ENCODE measurements at places on chromosomes 1 and 21. TPM values are rescaled to one million over a fixed set of nuclear protein-coding genes. Genes with fewer than 3 reads are reported as not detected.

DNA sequence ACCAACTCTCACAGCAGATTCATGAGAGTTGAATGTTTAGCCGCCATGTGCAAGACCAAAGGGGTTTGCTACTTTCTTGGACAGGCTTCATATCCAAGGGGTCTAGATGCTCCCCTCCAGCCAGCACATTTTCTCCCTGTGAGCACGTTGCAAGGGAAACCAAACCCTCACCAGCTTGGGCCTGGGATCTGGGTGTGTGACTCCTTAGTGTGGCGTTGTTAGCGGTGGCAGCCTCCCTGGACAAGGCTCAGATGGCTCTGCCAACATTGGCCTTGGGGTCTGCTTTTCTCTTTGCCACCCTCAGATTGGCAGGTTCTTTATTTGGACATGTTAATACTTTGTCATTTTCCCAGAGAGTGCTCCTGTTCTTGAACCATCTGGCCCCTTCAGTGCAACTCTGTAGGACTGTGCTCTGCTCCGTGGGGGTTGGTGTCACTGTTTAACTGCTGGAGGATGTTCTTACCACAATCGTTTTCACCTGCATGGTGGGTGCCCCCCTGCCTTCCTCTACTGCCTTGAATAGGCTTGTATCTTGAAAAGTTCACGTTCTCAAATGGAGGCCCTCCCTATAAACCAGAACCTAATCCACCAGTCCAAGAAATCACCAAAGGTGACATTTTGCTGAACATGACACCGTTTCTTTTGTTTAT lies 13.4 kb downstream of the ABCG1 start:
- no peak for DNase-seq

Gene MPL
- total RNA-seq: not detected

GRCh38 chr1:3498246-3498930 lies 43.9 kb downstream of the ARHGEF16 start:
- DNase-seq: no peak

DNA sequence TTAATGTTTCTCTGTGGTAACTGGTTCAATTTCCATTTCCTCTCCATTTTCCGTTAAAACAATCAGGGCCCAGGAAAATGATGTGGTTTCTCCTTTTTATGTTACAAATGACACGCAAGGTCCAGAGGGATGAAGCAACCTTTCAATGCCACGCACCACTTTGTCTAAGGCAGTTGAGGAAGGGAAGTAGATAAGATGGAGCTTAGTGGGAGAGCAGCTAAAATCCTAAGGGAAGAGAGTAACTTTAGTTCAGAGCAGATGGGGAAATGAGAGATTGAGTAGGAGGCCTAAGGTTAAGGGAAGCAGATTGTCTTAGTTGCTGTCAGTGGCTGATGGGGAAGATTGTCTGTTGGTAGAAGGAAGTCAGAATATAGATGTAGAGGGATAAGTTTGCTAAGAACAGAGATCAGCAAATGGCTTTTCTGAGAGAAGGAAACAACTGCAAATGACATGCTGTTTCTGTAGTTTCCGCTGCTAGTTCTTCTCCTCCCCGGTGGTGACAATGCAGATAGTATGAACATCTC lies 660 bp downstream of the CD1C start:
- no peak for DNase-seq

Gene S100B
- total RNA-seq: 11.4 TPM

DNA sequence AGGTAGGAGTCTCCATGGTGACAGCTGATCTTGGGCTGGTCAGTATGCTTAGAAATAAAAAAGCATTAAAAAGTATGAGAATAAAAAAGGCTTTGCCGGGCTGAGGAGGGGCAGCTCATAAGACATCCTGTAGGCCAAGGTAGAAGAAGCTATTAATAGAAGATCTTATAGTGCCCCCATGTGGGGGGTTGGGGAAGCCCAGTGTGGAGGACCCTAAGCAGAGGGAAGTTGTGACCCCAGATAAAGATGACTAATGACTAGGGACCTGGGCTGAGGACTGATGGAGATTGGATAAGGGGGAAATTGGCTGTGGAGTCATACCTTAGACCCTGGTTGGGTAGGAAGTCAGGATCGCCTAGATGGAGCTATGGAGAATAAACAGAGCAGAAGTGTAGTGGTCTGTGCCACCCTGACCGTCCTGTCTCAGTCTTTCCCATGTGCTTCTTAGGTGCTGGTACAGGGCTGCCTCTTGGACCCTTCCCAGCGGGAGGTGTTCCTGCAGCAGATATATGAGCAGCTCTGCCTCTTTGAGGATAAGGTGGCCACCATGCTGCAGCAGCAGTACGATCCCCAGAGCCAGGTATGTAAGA lies 25.0 kb downstream of the SZT2 start:
- no peak for DNase-seq

- no peak for DNase-seq
These were observed 134.8 kb upstream of the KIF26B start for GRCh38 chr1:245019910-245020486.

DNA sequence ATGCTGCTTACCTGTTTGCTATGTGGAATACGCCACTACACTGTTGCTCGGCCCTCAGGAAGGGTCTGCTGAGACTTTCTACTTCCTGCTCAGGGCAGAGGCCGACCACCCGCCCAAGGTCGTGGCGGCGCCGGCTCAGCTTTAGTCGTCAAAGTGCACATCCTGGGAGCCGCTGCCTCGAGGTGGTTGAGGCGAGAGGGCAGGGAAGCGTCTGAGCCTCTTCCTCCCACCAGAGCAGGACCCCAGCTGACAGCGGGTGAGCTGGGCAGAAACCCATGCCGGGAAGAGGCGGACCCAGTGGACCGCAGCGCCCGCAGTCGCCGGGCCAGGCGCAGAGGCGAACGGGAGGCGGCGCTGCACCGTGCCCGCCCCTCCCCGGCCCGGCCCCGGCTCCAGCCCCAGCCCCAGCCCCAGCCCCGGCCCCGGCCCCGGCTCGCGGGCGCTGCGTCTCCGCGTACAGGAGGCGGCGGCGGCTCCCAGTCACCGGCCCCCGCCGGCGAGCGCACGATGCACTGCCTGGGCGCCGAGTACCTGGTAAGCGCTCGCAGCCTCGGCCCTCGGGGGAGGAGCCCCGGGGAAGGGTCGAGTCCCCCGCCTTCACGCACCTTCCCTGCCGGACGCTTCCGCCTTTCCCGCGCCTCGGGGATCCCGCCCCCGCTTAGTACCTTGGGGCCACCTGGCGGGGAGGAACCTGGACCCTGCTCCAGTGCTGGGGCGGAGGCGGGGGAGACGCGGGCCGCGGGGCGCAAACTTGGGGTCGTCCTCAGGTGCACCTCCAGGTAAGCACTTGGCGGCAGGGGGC lies at the start of gene SLC44A3:
SLC44A3 (plus strand) TSS at position 413 of the 802 bp plus-strand sequence; CDS start at position 508, 95 bp downstream.
- no peak for DNase-seq

- DNase-seq: peak; percentile 83
These were observed 324.2 kb downstream of the HLX start for GRCh38 chr1:221203224-221204054.

GRCh38 chr1:210457568-210457967 lies 128.9 kb downstream of the HHAT start:
- DNase-seq: no peak

DNA sequence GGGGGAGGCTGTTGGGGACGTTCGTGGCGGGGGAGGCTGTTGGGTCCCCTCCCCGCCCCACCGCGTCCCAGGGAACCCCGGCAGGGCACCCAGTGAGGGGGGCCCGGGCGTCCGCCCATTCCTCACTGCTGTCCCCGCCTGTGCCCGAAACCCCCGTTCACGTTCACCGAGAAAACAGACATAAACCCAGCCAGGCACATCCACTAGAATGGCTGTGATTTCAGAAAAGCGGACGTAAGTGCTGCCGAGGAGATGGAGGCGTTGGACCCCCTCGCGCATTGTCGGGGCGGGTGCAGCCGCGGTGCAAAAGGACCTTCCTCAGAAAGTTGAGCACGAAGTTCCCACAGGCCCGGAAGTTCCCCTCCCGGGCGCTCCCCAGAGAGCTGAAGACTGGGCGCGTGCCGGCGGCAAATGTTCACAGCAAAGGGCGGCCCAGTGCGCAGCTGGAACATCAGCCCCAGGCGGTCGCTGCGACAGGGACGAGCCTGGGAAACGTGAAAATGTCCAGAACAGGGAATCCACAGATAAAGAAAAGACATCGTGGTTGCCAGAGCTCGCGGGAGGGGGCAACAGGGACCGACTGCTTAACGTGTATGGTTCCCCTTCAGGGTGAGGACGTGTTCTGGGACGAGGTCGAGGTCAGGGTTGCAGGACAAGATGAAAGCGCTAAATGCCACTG lies 18.5 kb upstream of the SAMD11 start:
- DNase-seq: peak; percentile 82

Gene UTP25
- total RNA-seq: 9.6 TPM

Gene GREM2
- total RNA-seq: 0.32 TPM

DNA sequence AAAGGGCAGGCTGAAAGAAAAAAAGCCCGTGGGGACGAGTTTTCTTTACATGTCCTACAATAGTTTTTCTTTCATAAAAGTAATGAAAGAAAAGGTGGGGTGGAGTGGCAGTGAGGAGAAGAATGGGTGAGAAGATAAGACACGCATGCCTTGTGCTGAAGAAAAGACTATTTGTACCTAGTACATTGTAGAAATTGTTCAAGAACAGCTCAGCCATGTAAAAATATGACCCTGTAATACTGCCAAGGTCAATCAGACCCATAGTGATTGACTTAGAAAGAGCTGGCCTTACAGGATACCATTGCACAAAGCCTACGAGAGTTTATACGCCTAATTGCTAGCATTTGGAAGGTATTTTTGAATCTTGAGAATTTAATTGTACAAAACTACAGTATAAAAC lies 126.0 kb upstream of the NRIP1 start:
- DNase-seq: no peak

DNA sequence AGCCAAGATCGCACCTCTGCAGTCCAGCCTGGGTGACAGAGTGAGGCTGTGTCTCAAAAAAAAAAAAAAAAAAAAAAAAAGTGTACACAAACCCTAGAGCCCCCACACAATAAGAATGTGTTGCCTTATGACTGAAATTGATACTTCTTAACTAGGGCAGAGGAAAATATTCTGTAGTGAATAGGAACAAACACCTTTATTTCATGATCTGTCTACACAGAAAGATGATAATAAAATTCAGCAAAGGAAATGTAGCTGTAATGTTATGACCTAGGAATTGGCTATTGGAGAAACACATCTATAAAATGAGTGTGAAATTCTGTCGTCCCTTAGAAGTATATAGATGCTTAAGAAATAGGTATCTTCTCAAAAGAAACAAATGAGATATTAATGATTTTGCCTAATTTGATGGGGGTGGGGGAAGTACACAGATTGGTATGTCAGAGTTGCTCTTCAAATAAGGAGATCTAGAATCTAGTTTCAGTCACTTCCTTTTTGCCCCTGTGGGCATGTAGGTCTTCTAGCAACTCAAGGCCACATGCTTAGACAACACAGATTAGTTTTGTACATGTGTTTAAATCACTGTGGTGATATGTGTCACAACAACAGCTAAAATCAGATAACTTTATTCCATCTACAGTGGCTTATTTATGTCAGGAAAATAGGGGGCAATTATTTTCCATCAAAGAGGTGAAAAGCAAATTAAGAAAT lies 10.7 kb upstream of the GPR25 start:
- no peak for DNase-seq

GRCh38 chr1:110164725-110165350 lies 14.5 kb downstream of the SLC6A17 start:
- no peak for DNase-seq
